Activated naive CD4-positive, alpha-beta T cell treated with anti-CD3 and anti-CD28 coated beads, Interleukin-2, amount 50 U/mL, for 16 hours (primary cell): ENCODE measurements at places on chromosomes 6 and 20.

GRCh38 chr20:23179766-23180403 lies 93.8 kb upstream of the CD93 start:
- no peak for DNase-seq

DNA sequence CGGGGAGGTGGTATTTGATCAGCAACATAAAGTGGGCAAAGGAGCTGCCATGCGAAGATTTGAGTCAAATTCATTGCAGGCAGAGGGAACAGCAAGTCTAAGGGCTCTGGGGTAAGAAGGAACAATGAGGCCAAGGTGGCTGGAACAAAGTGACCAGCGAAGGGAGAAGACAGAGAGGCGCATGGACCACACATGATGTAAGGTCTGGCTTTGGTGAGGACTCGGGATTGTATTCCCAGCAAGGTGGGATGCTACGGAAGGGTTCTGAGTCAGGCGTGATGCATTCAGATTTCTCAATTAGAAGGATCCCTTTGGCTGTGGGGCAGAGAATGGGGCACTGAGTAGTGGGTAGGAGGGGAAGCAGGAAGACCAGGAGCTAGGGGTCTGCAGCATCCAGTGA lies 30.7 kb upstream of the CDH22 start:
- DNase-seq: no peak

- DNase-seq: no peak
Measured at GRCh38 chr6:107062691-107063090, 34.7 kb downstream of the MTRES1 start.

- no peak for DNase-seq
Measured at GRCh38 chr6:56862415-56863175, 92.3 kb upstream of the BEND6 start.

DNA sequence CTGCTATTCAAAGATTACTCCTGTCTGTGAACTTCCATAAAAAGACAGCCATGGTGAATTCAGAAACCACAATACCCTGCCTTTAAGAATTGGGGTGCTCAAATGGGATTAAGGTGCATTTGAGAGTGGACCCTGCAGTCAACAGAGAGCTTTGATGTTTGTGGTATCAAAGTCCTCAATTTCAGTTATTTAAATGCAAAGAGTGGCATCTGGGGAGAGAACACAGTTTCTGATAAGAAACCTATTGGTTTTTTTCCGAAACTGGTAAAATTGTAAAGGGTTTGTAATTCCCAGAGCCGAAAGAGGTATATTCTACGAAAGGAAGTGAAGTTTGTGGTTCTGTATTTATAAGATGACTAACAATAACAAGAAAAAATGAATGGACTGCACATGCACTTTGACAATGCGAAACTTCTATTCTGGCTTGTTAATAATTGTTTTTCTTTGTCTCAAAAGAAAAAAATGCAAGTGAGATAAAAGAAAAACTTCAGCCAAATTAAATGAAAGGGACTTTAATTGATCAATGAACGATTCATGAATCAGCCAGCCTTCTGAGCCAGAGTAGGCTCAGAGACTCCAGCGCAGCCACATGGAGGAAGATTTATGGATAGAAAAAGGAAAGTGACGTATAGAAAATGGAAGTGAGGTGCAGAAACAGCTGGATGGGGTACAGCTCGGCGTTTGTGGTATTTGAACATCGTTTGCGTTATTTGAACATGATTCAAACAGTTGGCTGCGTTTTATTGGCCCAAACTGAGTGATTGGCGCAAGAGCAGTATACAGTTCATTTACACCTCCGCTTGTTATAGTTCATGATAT lies 70.5 kb upstream of the DUSP22 start:
- DNase-seq: no peak

DNA sequence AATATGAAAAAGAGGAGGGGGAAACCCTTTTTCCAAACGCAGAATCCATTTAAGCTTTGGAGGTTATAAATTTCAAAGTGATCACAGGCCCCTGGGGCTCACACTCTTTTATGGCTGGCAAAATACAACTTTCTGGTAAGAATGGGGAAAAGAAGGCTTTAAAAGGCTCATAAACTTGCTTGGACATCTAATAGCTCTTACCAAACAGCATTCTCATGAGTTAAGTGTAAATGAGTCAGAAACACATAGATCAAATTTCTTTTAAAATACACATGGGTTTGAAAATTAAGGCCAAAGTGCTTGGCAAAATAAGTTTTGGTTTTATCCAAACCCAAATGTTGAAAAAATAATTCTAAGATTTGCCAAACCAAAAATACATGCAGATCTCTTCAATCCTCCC lies 154.6 kb downstream of the SOBP start:
- DNase-seq: no peak
